ENCODE measurements at places on chromosomes 12 and 14.

- DNase-seq = no peak
These were observed 8.1 kb upstream of the RNF34 start for GRCh38 chr12:121391619-121392324.

DNA sequence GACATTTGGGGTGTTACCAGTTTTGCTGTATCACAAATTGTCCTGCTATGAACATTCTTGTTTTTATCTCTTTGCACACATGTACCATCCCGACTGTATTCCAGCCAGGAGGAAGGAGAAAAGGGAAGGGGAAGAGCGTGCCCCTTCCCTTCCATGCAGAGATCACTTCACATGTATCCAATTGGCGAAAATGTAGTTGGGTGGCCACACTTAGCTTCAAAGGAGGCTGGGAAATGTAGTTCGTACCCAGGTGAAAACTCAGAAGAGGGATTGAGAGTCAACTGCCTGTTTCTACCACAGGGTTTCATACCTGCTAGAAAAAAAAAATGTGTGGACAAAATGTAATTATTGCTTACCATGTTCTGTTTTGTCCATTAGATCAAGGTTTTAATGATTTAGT is 189.1 kb upstream of the PELI2 start:
- no peak for DNase-seq

DNA sequence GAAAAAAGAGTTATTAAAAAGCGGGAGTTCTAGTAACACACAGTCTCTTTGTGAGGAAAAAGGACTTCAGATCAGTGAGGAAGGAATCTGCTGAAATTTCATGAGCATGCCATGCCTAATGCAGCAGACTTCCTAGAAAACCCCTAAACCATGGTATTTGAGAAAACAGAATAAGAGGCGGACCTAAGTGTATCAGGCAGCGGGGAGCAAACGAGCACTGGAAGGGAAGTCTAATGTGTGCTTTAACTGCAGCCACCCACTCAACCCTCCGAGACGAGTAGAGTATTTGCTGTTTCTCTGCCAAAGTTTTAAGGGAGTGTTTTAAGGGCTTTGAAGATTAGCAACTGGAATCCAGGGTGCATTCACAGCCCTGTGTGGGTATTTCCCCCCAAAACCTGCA is 36.5 kb downstream of the ACADS start:
- DNase-seq = no peak

GRCh38 chr12:130827432-130827831 is 11.6 kb downstream of the STX2 start:
- no peak for DNase-seq

DNA sequence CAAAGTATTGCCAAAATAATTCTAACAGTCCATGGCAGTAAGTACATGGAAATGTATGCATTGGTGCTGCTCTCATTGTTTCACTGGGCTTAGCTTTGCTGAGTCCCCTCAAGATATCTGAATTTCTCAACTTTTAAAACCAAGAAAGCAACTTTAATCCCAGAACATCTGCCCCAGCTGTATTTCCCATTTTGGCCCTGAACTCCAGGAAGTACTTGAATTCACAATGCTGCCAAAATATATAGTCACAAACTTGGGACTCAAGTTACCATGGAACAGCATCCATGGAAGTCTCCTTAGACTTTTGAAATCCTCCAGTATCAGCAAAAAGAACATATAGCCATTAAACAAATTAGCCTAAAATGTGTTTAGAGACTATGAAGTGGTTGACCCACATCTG is 78.5 kb upstream of the FLRT2 start:
- DNase-seq = no peak

DNA sequence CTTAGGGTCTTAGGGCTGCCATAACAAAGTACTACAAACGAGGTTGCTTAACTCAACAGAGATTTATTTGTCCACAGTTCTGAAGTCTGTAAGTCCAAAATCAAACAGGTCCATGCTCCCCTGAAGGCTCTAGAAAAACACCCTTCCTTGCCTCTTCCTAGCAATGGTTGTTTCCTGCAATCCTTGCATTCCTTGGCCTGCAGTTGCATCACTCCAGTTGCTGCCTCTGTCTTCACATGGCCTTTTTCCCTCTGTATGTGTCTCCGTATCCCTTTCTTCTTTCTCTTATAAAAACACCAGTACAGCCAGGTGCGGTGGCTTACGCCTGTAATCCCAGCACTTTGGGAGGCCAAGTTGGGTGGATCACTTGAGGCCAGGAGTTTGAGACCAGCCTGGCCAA is 17.4 kb downstream of the KCNMB4 start:
- DNase-seq = no peak

- DNase-seq = no peak
These were observed 16.2 kb upstream of the PPP1CC start for GRCh38 chr12:110758922-110759321.

DNA sequence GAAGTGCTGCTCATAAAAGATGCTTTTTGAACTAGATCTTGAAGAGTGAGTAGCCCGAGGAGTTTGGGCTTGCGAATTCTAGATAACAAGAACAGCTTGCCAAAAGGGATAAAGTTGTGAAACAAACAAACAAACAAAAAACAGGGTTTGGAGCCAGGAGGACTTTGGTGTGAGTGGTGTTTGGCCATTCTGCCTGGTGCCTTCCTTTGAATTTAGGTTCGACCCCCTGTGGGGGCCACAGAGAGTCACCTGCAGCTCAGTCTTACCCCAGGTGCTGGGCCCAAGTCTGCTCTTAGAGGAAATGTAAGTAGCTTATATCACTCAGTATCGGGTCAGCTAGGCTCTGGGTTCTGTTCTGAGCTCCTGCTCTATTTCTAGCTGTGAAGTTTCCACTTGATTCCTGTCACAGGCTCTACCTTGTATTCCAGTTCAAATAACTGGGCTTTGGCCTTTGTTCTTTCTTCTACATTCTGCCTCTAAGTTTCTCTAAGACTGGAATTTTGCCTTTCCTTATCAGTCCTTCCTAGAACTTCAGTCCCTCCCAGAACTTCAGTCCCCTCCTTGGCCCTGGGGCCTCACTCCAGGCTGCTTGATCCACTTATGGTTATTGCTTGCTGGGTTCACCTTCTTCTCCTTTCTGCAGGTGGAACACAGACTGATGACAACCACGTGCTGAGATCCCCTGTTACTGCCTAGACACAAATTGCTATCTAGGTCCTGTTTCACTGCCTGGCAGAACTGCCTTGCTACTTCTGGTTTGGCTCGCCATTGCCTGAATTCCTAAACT is 20.5 kb upstream of the DUSP6 start:
- no peak for DNase-seq

DNA sequence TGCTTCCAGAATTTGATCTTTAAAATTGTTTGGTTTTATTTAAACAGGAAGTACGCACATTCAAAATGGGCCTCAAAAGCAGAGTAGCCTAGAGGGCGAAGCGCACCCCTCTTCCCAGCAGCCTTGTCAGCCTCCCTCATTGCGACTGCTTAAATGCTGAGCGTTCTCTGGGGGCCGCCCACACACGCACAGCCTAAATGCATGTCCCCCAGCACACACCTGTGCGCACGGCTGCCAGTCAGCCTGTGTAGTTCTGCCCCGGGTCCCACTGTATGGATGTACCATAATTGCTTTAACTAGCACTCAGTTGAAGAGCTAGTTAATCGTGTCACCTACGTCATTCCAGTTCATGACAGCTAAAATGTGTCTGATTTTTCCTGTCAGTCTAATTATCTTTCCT is 79.3 kb downstream of the TESC start:
- no peak for DNase-seq

Data from SJCRH30 (cell line).